G401 (cell line): ENCODE measurements at places on chromosomes 12 and 14.
A peak's percentile ranks its signal among the peaks of the same experiment; 100 is the strongest.

DNA sequence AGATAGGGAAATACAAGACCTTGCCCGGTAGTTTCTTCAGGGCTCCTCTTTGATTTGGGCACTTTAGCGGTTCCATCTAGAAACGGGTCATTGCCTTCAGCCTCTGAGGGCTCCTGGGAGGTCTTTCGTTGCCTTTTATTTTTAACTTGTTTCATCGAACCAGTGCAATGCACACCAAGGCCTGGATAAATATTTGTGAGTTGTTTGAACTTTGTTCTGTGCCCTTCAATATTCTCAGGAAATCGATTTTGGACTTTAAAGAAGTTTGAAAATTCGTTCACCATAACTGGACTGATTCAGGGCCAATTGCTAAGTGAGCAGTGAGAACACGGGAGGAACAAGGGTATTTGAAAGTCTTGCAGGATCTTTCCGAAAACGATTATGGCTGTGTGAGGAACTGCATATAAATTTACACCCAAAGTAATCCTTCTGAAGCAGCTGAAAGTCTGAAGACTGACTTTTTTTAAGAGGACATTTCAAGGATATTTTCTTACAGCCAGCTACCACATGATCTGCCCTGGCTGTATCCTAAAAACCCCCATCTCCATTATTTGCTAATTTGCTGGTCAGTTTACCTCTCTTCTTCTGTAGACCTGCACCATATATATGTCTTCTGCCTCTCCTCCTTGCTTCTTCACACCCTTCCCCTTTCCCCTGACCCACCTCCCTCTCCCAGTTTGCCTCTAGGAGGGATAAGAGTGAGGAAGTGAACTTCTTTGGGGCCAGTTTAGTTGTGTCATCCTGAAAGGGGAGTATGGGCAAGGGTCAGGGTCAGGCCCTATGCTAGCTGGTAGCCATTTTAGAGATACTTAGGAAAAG is 8.0 kb downstream of the DUSP6 start:
- DNase-seq = no peak

GRCh38 chr14:33110737-33111443 is 172.2 kb downstream of the NPAS3 start:
- DNase-seq = no peak

- no peak for DNase-seq
These were observed 10.9 kb downstream of the TCHP start for GRCh38 chr12:109910969-109911348.

DNA sequence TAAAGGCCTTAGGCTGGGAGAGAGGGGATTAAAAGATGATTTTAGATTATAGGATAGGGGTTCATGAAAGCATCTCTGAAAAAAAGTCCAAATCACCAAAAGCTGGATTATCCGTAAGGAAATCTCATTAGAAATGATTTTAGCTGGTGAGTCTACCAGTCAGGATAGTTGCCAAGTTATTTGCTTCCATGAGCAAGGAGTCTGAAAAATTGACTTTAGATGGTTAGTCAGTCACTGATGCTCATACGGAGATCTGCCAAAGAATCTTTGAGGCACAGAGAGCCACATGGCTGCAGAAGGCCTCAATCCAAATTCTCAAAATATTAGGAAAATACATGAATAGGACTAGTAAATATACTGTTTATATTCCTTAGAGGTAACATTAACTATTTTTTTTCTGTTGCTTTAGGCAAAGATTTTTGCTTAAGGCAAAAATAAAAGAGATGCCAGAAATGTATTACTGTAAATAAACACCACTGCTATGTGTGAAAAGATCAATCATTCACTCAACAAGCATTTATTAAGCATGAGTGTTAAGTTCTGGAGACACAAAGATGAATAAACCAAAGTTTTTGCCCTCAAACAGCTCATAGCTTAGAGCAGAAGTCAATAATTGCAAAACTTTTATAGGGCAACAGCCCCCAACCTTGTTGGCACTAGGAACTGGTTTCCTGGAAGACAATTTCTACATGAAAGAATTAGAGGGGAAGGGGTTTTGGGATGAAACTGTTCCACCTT is 105.2 kb downstream of the BBS10 start:
- no peak for DNase-seq

GRCh38 chr12:104282109-104282508 is 21.4 kb upstream of the EID3 start:
- no peak for DNase-seq

DNA sequence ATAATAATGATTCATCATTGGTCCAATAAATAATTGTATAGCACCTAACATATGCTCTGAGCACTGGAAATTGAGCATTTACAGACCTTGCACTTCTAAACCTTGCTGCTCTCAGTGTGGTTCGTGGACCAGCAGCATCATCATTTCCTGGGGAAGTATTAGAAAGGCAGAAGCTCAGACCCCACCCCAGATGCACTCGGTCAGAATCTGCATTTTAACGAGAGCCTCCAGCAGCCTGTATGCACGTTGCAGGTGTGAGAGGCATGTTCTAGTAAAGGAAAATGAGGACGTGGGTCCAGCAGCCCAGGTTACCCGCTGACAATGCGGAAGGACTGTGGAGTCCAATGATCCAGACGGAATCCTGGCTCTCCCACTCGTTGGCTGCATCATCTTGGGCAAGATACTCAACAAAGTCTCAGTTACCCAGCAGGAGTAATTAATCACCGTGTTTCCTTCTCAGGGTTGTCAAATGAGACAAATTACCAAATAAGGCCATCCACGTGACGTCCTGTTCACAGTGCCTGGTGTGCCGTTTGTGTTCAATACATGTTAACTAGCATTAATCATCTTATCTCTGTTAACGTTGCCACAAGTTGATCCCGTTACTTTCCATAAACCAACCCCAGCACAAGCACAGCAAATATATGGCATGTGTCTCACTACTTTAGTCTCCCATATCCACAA is 49.2 kb upstream of the CCND2 start:
- DNase-seq = no peak

GRCh38 chr12:57262126-57262822 is 11.3 kb upstream of the STAC3 start:
- no peak for DNase-seq

GRCh38 chr12:50188875-50189575 is 21.9 kb upstream of the CERS5 start:
- no peak for DNase-seq

DNA sequence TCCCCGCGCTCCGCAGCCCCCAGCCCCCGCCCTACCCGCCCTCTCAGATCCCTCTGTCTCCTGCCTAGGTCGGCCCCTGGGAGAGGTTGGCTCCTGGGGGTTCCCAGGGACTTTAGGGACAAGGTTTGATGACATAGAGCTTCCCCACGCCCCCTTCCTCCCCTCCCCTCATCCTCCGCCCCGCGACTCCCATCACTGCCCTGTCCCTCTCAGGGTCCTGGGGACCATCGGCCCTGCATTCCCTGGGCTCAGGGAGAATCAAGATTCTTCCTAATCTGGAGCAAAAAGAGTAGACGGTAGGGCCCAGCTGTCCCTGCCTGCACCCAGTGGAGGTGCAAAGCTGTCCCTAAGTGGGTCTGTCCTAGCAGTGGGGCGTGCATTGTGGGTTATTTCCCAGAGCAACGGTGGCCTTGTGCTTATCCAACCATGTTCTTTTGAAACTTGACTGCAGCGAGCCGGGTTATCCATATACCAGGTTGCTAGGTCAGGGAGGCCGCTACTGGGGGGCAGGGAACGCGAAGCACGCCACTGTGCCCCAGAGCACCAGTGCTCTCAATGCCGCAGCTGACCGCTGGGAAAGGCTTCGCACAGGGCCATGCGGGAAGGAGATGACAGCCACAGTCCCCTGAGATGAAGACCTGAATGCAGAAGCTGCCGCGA is 124.4 kb upstream of the PRMT8 start:
- no peak for DNase-seq

- peak; percentile 48 for DNase-seq
These were observed 211.1 kb upstream of the RGS6 start for GRCh38 chr14:71720978-71721624.

GRCh38 chr12:40101747-40102146 is 4.1 kb downstream of the SLC2A13 start:
- DNase-seq = no peak

DNA sequence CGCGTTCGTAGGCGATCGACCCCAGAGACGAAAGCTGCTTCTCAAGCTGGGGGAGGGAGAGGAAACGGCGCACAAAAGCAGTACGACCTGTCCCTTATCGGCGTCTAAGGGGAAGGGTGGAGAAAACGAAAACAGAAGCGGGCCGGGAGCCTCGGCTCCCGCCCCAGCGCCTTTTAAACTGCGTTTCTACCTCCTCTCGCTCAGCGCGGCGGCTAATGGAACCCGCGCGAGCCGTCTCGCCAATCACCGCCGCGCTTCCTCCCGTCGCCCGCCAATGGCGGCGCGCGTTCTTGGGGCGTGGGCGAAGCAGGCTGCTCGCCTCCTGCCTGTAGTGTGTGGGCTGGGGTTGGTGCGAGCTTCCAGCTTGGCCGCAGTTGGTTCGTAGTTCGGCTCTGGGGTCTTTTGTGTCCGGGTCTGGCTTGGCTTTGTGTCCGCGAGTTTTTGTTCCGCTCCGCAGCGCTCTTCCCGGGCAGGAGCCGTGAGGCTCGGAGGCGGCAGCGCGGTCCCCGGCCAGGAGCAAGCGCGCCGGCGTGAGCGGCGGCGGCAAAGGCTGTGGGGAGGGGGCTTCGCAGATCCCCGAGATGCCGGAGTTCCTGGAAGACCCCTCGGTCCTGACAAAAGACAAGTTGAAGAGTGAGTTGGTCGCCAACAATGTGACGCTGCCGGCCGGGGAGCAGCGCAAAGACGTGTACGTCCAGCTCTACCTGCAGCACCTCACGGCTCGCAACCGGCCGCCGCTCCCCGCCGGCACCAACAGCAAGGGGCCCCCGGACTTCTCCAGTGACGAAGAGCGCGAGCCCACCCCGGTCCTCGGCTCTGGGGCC is at the start of gene TMPO:
TMPO (plus strand) TSS at position 304 of the 824 bp plus-strand sequence; CDS start at position 582, 278 bp downstream.
- DNase-seq = peak; percentile 87

DNA sequence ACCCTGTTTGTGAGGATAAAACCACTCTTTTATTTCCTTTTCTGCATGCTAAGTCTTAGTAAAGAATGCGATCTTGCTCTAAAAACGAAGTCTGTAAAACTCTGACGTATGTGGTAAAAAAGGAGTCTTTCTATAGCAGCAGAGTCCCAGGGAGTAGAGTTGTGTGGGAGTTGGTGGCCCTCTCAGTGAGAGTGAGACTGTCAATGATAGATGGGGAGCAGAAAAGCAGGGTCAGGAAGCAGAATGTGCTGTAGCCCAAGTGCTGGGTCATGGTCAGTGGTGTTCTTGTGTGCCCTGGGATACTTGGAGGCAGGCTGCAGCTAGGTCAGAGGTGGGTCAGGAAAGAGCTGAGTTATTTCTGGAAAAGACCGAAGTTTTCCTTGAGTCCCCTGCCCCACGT is 20.3 kb upstream of the GPR33 start:
- no peak for DNase-seq

DNA sequence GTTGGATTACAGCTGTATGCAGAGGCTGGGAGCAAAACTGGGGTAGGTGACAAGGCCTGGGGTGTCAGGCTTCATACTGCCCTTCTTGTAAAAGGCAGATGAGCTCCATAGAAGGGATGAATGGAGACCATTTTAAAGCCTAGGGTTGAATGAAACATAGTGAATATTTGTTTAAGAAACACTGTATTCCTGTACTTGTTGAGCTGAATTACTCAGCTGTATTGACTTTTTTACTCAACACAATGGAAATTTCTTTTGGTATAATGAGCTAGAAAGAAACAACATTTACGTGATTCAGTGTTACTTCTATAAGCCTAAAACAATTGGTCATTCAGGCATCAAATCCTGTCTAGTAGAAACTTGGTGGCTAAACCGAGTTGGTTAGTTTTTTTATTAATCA is 14.1 kb downstream of the ATP6V0A2 start:
- DNase-seq = no peak

DNA sequence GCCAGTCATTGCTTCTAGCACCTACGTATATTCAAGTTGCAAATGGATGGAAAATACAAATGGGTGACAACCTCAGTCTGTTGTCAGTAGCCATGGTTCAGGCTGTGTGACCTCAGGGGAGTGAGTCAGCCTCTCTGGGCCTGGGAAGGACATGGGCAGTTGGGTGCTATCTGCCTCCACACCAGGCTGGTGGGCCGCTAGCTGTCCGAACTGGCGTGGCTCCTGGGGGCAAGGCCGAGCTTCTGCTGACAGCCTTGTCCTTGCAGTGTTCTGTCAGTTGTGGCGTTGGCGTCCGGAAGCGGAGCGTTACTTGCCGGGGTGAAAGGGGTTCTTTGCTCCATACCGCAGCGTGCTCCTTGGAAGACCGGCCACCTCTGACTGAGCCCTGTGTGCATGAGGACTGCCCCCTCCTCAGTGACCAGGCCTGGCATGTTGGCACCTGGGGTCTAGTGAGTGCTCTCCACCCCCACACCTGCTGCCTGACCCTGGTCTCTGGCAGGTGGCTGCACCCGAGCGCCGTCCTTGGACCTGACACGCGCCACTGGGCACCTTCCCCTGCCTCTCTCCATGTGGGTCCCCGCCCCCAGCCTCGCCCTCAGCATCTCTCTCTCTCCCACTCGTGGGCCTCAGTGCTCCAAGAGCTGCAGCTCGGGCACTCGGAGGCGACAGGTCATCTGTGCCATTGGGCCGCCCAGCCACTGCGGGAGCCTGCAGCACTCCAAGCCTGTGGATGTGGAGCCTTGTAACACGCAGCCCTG is 17.1 kb downstream of the PAPLN start:
- no peak for DNase-seq

DNA sequence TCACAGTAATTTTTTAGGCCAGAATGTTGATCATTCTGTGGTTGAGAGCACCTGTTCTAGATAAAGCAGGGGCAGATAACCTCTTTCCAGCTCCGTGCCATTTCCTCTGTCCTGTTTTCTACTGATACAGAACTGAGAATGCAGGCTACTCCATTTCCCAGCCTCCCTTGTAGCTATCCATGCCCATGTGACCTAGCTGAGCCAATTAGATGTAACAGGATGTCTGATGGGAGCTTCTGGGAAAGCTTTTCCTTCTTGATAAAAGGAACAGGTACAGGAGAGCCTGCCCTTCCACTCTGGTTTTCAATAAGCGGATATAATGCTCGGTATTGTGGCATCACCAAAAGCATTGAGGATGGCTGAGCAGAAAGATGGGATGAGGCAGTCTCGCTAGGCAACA is 54.2 kb downstream of the LRRC74A start:
- DNase-seq = no peak

DNA sequence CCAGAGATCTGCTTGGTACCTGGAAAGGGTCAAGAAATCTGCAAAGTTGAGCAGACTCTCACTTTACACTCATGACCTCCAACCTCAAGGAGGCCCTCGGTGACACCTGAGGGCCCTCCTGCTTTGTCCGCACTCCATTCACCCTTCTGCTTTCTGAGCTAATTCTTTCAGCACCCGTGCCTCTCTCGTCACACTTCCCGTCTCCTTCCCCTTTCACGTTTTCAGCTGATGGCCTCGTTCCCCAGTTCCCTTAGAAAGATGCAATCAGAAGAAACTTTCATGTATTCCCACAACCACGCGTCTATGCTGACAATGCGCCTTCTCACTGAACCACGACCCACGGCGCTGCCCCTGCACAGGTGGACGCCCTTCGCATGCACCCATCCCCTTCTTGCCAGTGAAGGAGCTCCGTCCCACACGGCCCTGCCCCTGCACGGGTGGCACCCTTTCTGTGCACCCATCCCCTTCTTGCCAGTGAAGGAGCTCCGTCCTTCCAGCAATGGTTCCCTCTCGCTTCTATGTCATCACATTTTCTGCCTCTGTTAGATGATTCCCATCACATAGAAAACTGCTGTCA is 340.1 kb upstream of the FKBP4 start:
- DNase-seq = no peak
